ENCODE measurements at places on chromosomes 12 and 14.

DNA sequence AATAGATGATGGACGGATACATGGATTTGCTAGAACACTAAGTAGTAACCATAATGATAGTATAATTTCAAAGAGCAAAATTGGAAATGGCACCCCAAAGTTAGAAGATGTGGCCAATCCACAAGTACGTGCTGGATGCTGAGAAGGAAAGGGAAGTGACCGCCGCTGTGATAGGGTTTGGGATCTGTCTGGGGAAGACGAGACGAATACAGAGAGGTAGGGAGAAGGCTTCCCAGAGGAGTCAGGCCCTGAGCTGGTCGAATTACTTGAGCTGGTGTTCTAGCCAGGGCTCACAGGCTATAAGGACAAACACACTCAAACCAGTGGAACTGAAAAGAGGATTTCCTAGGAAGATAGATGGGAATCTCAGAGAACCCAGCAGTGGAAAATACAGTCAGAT, 9.4 kb upstream of the ACVR1B start:
- DNase-seq: no peak

DNA sequence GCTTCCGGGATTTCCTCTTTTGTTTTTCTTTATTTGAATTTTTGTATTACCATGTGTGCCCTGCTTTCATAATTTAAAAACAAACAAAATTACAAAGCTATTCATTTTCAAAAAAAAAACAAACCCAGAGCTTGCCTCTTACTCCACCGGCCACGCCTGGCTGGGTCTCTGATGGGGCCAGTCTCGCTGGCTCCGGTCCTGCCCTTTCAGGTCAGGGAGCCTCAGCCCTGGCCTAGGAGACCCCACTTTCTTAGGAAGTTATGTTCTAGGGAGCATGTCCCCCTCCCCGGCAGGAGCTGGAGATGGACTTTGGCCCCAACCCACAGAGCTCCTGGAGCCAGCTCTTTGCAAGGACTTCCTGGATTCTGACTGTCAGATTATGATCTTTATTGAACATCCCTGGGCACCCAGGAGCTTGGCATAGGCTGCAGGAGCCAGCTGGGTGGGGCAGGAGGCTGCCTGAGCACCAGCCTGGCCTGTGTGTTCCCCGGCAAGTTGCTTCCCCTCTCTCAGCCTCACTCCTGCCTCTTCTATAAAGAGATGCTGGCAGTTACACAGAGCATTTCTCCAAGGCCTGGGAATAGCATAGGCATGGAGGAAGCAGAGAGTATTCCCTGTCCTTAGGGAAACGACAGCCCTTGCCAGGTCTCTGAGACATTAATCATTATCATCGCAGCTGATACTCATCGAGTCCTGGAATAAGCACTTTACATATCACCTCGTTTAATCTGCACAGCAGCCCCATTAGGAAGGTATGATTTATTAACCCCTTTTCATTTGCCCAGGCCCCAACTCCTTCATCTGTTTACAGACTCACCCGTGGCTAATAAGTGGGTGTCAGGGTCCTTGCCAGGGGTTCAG, 3.5 kb downstream of the DEGS2 start:
- no peak for DNase-seq

DNA sequence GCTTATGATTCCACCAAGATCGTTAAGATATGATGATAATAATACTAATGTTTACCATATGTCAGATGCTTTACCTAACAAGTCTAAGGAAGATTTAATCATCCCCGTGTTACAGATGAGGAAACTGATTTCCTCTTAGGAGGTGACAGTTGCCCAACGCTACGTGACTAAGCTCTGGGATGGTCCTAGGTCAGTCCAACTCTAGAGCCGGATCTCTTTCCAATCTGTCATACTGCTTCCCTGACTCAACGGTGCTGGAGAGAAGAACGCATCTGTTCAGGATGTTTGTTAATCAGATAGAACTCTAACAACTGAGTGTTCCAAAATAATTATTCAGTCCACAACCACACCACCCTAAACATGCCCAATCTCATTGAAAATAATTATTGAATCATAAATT, 39.8 kb downstream of the NDUFA12 start:
- DNase-seq: no peak

- no peak for DNase-seq
Measured at GRCh38 chr14:89085231-89085731, 260.8 kb downstream of the TTC8 start.

GRCh38 chr12:121352682-121353018, 439 bp upstream of the ANAPC5 start:
- DNase-seq: no peak

DNA sequence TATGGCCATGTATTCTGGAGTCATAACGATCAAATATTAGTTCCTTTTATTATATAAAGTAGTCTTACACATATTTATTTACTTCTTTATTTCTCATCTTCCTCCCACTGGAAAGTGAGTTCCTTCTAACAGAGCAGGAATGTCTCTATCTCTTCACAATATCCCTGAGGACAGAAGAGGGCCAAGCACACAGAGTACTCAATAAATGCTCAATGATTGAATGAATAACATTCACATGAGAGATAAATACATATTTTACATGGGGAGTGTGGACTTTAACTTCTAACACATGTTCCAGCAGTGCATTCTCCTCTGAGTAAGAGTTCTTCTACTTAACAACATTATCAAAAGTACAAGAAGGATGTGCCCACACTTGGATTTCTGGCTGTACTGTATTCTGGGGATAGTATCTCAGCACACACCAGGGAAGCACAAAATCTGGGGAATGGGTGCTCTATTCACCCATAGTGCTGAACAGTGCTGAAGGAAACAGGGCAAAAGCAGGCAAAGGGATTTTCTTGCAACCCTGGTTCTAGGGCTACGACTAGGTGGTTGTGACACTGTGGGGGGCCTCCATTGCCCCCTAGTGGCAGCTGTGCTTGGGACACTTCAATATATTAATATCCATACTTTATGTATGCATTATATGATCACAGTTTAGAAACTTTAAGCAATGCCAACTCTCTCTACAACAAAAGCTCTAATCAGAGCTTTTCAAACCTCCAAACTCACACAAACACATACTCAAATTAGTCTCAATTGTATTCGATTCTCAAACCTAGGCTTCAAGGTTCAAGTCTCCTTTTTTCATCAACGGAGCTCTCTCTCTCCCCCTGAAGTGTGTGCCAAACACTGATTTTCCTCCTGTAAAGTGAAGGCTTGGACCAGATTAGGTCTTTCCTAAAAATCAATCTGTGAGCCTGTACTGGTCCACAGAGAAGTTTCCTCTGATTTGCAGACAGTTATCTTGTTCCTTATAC, 115.5 kb downstream of the SLC2A13 start:
- peak; percentile 17 for DNase-seq

- DNase-seq: peak; percentile 51
Measured at GRCh38 chr14:68843471-68844209, 50.8 kb upstream of the ZFP36L1 start.

GRCh38 chr12:67161322-67161918, 107.7 kb upstream of the CAND1 start:
- DNase-seq: peak; percentile 1

DNA sequence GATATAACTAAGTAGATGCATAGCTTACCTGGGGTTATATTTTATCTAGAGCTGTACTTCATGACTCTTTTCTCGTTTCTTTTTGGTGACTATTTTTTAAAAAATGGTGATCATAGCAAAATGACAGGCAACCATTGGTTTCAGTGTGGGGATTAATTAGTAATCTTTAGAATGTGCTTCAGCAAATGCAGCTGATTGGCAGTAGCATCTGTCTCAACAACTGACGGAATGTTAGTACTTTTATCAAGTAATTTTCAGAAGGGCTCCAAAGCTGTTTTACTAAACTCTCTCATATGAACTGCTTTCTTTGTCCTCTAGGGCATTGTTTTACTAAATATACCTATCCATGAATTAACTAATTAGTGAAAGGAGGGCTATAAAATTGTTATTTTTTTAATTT, 117.6 kb downstream of the TRMT5 start:
- no peak for DNase-seq

DNA sequence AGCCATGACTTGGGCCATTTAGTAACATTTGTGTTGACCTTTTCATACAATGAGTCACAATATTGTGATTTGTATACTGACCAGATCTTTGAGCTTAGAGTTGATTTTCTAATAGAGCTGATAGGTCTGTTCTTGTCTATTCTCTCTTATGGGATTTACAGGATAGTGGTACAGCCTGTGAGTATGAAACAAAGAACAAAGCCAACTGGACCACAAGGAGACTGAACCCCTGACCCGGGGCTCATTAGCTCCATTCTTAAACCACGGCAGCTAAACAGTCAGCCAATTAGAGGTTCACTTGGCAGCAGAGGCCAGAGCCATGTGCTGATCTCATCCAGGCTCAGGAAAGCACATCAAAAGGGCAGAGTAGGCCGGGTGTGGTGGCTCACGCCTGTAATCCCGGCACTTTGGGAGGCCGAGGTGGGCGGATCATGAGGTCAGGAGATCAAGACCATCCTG, 59.1 kb upstream of the GNPNAT1 start:
- DNase-seq: no peak

DNA sequence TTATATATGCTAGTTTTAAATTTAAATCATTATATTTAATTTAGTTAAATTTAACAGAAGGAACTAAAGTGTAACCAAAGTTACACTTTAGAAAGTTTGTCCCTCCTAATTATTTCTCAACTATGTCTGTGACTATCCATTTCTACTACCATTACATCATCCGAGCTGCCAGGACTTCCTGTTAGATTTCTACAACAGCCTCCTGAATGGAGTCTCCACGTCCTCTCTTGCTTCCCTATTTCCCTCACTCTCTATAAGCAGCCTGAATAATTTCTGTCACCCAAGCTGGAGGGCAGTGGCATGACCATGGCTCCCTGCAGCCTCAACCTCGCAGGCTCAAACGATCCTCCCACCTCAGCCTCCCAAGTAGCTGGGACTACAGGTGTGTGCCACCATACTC, 84.1 kb downstream of the TTC7B start:
- no peak for DNase-seq

- no peak for DNase-seq
Measured at GRCh38 chr14:101889898-101890297, 74.5 kb upstream of the DYNC1H1 start.

DNA sequence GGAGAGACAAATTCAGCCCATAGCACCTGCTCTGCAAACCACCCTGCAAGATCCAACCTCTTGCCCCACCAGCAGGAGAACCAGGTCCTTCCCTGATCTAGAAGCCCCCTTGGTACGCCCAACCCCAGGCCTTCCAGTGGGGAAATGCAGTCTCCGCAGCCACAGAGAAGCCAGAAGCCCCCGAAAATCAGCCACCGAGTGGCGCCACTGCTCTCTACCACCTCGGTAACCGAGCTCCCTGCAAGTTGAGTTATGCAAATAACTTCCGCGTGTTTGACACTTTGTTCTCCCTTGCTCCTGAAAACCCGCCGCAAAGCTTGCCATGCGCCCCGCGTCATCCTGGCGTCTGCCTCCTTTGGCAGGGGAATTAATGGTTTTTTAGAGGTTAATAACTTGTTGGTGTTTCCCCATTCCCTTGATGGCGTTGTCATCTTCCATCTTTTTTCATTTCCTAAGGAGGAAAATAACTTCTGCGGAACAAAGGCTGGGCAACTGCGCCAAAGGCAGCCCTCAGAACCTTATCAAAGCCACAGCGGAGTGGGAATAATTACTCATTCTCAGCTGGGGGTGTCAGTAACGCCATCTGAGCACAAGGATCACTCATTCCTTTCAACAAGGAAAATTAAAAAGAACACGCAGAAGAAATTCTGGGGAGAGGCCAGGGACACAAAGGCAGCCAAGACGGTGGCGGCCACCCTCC, 60.4 kb downstream of the FZD10 start:
- no peak for DNase-seq

Measured in GDM1 (cell line).